Activated effector memory CD4-positive, alpha-beta T cell treated with Interleukin-2 at 50 U/mL for 16 hours (primary cell): ENCODE measurements at places on chromosomes 5 and 9.

DNA sequence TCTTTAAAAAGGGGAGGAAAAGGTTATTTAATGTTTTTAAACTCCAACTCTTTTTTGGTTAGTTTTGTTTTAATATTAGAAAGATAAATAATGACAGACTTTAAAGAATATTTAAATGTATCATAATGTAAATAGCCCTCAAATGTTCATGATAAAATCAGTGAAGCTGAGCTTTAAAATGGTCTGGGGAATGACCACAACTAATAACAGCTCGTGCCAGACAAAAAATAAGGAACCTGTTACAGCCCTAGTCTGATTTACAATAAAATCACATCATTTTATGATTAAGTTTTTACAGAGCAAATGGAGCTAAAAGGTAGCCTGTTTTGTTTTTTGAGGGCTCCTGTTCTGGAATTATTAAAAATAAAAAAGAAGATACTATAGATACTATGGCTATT, 46.1 kb downstream of the VCAN start:
- DNase-seq = no peak

DNA sequence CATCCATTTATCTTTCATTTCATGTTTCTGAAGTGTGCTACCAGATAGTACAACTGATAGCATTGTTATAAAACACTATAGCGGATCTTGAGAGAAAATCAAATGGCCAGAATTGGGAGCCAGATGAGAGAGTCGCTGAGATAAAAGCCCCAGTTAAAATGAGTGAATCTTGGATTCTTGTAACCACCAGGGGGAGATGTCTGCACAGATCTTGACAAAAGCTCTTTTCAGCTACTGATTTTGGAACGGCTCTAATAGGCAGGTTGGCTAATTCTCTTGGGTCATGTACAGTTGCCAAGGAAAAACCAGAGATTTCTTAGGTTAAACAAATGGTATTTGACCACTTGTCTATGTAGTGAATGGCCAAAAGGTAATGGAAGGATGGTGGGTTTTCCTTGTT, 21.7 kb downstream of the F2RL2 start:
- no peak for DNase-seq

DNA sequence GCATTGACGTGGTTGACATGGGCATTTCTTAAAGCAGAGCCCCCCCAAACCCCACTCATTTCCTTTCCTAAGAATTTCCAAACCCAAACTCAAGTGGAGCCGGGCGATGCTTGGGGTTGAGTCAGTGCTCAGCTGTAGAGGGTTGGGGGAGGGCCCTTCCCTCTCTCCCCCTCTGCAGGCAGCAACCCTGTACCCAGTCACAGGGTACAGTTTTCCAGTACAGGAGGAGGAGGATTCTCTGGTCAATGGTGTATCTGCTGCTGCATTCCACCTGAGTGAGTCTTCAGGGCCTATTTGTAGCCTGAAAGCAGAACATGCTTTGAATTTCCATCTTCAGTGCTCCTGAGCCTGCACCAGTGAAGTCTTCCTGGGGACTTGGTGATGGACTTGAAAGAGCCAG, 55.8 kb downstream of the ENTREP1 start:
- no peak for DNase-seq

GRCh38 chr9:38016375-38017135, 52.5 kb downstream of the SHB start:
- no peak for DNase-seq

- no peak for DNase-seq
Observed at GRCh38 chr5:55393501-55394175, 85.8 kb downstream of the MTREX start.

- no peak for DNase-seq
Observed at GRCh38 chr5:158177146-158177545, 318.2 kb upstream of the CLINT1 start.

GRCh38 chr9:123686131-123686828, 243.6 kb downstream of the DENND1A start:
- no peak for DNase-seq

GRCh38 chr9:130779153-130779855, 55.8 kb upstream of the ABL1 start:
- DNase-seq = no peak

GRCh38 chr9:121298016-121298538, 30.1 kb downstream of the GSN start:
- DNase-seq = no peak

- DNase-seq = no peak
Observed at GRCh38 chr5:98839469-98840383, 66.3 kb downstream of the RGMB start.

GRCh38 chr5:174736331-174736721, 11.9 kb downstream of the MSX2 start:
- no peak for DNase-seq

- no peak for DNase-seq
Observed at GRCh38 chr5:147963948-147964693, 57.8 kb upstream of the C5orf46 start.

DNA sequence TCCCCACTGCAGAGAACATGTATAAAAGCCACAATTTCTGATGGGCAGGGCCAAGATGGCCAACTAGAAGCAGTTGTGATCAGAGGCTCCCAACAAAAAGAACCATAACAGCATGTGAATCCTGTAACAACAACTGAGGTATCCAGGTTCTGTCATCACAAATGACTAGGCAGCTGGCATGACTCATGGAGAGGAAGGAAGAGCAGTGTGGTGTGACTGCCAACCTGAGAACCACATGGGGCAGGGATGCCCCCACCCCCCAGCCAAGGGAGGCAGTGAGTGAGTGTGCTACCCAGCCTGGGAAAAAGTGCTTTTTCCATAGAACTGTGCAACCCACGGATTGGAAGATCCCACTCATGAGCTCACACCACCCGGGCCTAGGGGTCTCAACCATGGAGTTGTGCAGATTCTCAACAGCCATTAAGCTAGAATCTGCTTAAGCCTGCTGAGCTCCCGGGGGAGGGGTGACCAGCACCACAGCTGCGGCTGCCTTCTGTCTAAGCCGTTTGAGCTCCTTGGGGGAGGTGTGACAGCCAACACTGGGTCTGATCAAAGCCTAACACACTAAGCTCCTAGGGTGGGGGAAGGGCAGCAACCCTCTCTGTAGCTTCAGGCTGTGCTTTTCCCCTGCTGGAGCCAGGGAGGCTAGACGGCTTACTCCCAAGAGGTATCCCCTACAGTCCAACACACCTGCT, 80.1 kb upstream of the DMAC1 start:
- no peak for DNase-seq

- no peak for DNase-seq
Observed at GRCh38 chr5:38996123-38996522, 78.1 kb downstream of the RICTOR start.

DNA sequence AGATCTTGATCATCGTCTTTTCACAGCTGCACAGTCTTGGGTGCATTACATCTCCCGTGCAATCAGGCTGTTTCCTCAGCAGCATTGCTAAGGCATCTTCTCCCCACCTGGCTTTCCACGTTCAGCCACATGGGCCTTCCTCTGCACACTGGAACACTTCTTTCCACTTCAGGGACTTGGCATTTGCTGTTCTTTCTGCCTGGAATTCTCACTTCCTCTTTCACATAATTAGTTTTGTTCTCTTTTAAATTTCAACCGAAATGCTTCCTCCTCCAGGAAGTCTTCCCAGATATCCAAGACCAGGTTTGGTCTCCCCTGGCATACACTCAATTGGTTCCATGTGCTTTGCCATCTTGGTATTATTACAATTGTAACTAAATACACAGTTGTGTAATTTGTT, 43.8 kb downstream of the WHRN start:
- no peak for DNase-seq

DNA sequence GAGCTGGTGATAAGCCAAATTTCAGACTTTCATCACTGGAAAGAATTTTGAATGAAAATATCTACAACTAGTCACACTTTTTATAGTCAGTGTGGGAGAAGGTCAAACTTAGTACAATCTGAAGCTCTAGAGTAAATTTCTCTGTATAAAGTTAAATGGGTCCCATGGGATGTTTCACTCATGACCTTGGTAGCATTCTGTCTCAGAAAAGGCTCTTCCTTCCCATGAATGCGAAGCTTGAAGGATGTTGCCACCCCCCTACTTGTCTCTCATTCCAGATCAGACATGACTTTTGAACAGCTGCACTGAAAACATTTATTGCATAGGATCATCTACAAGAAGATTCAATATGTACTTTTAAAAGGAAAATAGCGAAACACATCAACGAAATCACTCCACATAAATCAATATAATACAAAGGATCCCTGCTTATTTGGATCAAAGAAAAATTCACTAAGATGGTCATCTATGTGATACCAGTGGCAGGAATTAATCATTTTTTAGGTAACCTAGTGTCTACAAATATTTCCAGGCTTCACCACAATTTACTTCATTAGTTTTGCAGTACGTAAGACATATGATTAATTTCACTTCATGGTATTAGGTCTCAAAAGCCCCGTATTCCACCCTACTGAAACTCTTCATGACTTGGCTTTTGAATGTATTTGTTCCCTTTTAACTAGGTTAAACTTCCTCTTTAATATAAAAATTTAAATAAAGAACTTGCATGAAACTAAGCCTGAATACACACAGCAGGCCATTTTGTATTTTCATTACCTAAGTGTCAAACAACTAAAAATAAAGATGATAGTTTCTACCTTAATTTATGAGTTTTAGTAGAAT, 4.4 kb downstream of the ST8SIA4 start:
- DNase-seq = no peak

GRCh38 chr9:13608451-13608850, 329.0 kb upstream of the MPDZ start:
- DNase-seq = no peak

DNA sequence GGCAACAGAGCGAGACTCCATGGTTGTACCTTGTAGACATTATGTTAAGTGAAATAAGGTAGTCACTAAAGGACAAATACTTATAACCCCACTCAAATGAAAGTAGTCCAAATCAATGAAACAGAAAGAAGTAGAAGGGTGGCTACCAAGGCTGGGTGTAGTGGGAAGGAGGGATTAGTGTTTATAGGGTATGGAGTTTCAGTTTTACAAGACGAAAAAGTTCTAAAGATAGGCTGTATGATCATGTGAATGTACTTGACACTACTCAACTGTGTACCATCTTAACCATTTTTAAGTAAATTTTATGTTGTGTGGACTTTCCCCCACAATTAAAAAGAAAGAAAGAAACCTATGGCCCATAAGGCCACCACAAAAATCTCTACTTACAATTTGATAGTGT, 32.2 kb downstream of the ALDH7A1 start:
- no peak for DNase-seq
